Natural killer cell treated with Interleukin-12 subunit alpha and Interleukin-12 subunit beta and Interleukin-15 and Interleukin-18, amount 100 ng/mL, for 72 hours (primary cell): ENCODE measurements at places on chromosomes 1 and 21. TPM values are rescaled to one million over a fixed set of nuclear protein-coding genes. Genes with fewer than 3 reads are reported as not detected.

The PIGK gene
- total RNA-seq, result 21.9 TPM

The CLCA2 gene
- total RNA-seq, result not detected

The SLAMF7 gene
- total RNA-seq, result 1,669 TPM

The TMEM52 gene
- 0.43 TPM for total RNA-seq

The FLG gene
- not detected for total RNA-seq

- no peak for DNase-seq
These were observed 355.1 kb upstream of the PTBP2 start for GRCh38 chr1:96366516-96366915.

GRCh38 chr1:77085109-77085508 is 134.1 kb downstream of the PIGK start:
- no peak for DNase-seq

DNA sequence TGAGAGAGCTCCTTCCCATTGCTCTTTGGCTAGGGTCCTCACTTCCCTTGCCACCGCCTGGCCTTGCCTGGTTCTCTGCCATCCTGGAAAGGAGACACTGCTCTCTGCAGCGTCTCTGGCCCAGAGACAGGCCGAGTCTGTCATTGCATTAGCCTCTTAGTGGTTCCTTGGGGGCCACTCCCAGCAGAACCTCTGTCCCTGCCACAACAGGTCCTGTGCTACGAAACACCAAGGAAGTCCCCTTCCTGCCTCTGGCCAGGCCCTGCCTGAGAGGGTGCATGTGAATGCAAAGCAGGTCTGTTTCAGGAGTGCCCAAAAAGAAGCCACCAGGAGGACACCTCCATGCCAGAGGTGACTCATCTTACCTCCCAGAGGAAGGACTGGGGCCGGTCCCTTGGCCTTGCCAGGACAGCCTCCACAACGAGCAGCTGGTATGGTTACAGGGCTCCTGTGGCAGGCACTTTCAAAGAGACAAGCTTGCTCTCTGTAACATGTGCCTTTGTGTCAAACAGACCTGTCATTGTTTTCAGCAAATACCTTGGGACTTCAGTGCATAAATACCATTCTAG is 59.6 kb downstream of the VPS26C start:
- DNase-seq, result no peak

- DNase-seq, result no peak
These were observed 11.3 kb downstream of the PODN start for GRCh38 chr1:53073287-53073686.

GRCh38 chr1:51776408-51776807 is 102.1 kb downstream of the NRDC start:
- no peak for DNase-seq
